Upper lobe of right lung (tissue), 1 donor: ENCODE measurements at places on chromosomes 13 and 19.

GRCh38 chr13:45779901-45780300 lies 71.7 kb downstream of the SIAH3 start:
- no peak for DNase-seq

DNA sequence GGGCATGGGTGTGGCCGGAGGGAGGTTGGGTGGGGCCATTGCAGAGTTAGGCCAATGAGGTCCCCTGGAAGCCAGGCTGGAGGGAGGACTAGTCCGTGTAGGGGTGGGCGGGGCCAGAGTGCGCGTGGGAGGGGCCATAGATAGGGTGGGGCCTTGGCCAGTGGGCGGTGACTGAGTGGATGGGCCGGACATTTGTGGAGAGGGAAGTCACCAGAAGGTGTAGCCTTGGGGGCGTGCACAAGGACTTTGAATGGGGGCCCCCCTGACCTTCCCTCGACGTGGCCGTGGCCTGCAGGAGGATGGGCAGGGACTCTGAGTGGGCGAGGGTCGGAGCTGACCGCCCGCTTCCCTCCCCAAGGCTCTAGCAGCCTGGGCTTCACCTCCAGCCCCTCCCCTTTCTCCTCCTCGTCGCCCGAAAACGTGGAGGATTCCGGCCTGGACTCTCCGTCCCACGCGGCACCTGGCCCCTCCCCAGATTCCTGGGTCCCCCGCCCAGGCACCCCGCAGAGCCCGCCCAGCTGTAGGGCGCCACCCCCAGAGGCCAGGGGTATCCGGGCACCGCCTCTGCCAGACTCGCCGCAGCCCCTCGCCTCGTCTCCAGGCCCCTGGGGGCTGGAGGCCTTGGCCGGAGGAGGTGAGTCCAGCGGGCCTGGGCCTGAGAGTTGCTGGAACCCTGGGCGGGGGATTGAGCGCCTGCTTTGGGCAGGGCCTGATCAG lies 16.5 kb upstream of the B3GNT3 start:
- peak; percentile 90 for DNase-seq

DNA sequence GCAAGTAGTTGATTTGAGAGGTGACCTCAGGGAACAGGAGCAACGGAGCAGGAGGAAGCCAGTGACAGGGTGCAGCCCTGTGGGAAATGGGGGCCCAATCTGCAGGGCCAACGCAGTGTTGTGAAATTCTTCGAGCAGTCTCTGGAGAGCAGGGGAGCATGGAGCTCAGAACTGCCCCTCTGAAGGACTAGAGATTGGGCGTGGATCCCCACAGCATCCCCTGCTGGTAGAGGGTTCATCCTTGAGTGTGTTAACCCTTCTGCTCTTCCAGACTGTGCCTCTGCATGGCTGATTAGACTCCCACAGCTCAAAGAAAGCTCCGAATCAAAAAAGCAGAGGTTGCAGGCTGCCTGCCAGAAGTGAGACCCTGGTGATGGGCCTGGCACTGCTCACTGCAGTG lies 77.9 kb upstream of the UQCRFS1 start:
- DNase-seq = peak; percentile 26

DNA sequence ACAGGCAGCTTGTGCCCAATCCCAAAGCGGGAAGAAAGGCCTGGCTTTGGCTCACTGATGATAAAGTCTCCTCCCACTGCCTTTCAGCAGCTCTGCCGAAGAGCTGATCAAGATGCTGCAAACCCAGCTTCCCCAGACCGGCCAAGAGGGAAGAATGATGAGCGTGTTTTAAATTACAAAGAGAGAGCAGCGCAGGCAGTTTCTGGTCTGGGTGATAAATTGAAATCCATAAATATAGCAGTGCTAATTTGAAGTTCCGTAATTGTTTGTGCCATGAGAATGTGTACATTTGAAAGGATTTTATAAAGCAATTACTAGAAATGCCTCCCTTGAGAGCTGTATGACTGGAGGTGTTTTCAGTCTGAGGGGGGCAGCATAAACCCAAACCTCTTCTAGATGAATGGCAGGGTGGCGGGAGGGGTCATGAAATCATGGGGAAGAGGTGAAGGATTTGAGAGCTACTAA lies 171.8 kb downstream of the STK24 start:
- no peak for DNase-seq

DNA sequence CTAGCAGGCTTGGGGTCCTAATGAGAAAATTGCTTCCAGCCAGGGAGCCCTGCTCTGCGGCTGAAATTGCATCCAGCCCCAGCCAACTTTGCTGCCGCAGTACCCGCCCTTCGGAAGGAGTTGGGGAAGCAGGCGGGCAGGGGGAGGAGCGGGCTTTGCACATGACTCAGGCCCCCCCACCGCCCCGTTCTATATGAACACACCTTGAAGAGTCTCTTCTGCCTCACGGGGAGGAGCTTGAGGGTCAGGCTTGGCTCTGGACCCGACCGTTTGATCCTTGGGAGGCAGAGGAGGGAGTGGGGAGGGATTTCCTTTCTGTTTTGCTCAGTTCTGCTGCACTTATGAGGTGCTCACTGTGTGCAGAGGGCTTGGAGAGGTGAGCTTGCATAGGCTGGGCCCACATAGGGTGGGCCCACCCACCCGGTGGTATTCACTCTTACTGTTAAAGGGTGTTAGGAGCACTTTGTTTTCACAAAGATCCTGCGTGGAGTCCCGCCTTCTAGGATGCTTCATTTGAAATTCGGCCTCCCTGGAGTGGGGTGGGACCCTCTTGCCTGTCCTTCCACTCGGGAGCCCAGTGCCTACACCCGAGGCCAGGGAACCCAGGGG lies 46.5 kb downstream of the LYL1 start:
- peak; percentile 93 for DNase-seq

- no peak for DNase-seq
These were observed 9.1 kb downstream of the IRF3 start for GRCh38 chr19:49656456-49657109.

GRCh38 chr13:20426766-20427448 lies 98.8 kb downstream of the CRYL1 start:
- DNase-seq = no peak
